ENCODE measurements at places on chromosomes 4 and X.

DNA sequence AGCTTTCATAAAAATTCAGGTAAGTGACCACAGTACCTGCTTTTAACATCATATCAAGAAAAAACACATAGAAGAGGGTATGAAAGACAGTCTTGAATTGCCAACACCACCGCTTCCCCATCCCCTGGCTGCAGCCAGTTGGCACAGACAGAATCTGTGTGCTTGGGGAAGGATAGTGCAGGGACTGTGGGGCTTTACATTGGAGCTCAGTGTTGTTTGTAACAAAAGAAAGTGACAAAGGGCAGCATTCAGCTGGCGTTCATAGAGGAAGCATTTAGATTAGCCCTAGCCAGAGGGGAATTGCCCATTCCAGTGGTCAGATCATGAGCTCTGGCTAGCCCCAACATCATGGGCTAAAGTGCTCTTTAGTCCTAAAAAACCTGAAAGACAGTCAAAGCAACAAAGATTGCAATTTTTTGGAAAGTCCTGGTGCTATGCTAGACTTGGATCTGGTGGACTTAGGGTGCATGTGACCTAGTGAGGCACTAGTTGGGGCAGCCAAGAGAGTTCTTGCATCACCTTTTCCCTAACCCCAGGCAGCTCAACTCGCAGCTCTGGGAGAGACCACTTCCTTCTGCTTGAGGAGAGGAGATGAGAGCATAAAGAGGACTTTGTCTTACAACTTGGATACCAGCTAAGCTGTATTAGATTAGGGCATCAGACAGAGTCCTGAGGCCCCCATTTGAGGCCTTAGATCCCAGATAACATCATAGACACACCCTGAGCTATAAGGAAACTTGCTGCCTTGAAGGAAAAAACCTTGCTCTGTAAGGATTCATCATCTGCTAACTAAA is 1602.4 kb upstream of the ADGRL3 start:
- DNase-seq = no peak

- no peak for DNase-seq
These were observed 325.9 kb downstream of the ANKRD50 start for GRCh38 chr4:124386648-124387047.

GRCh38 chrX:109925656-109926055 is 77.3 kb upstream of the TMEM164 start:
- no peak for DNase-seq

DNA sequence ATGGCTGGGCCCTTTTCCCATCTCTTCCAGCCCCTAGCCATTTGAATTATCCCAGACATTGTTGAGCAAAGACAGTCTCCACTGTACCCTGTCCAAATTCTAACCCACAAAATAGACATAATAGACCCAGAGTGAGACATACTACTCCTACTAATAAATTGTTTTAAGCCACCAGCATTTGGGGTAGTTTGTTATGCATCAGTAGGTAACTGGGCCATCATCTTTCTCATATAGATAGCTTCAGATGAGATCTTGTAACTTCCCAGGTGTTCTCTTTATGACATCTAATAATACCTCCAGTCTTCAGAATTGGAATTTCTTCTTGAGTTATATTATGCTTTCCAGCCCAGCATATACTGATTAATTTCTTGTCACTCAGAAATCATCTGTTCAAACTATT is 117.2 kb upstream of the OTUD4 start:
- no peak for DNase-seq

DNA sequence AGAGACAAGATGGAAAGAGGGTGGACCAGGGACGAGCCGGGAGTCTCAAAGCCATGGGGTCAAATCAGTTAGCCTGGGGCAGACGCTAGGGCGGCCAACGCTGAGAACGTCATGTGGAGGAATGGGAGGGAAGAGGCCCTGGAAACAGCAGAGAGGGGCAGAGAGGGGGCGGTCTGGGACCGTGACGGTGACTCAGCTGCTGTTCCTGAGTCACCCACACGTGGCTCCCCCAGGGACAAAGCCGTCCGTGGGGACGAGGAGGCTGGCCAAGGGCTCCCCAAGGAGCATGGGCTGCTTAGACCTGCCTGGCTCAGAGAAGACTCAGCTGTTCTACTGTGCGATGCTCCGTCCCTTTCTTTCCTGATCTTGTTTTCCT is 108.4 kb upstream of the LRPAP1 start:
- no peak for DNase-seq

GRCh38 chrX:64394059-64394873 is 986 bp downstream of the MTMR8 start:
- DNase-seq = no peak

DNA sequence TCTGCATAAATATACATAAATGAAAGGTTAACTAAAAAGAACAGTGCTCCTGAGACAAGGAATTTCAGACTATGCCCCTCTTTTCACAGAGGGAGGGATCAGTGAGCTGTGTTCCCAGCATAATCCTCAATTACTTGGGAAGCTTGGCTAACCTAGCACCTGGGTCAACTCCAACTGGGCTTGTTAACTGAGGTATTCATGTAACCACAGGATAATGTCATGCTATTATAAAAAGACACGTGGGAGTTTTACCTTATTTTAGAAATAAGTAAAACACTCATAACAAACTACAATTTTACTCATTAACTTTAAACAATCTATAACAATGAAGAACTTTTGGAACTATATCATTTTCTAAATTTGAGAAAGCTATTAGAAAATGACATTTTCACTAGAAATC is 48.6 kb downstream of the RPGR start:
- no peak for DNase-seq

- DNase-seq = no peak
These were observed 274 bp upstream of the ERVMER34-1 start for GRCh38 chr4:52751487-52751911.

- DNase-seq = no peak
These were observed 108.1 kb upstream of the SPRY1 start for GRCh38 chr4:123288309-123289025.

GRCh38 chr4:154927126-154927680 is 146.1 kb downstream of the RBM46 start:
- no peak for DNase-seq

DNA sequence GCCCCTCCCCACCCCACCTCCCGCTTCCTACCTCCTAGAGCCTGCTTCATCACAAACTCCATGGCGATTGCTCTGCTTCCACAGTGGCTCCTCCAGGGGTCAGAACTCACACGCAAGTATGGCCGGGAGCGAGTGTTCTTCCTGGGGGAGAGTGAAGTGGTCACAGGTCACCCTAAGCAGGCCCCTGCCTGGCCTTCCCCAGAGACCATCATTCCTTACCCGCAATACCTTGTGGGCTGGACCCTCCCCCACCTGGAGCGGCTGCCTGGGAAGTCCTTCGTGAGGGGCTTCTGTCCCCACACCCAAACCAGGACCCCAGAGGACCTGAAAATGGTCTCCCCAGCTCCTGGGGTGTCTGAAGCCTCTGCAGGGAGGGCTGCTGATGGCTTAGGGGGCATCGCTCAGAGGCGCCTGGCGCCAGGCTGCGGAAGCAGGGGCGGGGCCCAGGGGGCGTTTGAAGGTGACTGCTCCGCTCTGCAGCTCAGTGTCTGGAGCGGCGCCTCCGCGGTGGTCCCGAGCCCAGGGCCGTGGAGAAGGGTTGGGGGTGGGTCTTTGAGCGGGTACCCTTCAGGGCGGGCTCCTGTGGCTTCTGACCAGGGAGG is 1.4 kb downstream of the CPLX1 start:
- peak; percentile 56 for DNase-seq

GRCh38 chrX:4690521-4690920 is 977.1 kb upstream of the PRKX start:
- no peak for DNase-seq

- DNase-seq = no peak
These were observed 254.7 kb downstream of the PALLD start for GRCh38 chr4:168751263-168752225.

DNA sequence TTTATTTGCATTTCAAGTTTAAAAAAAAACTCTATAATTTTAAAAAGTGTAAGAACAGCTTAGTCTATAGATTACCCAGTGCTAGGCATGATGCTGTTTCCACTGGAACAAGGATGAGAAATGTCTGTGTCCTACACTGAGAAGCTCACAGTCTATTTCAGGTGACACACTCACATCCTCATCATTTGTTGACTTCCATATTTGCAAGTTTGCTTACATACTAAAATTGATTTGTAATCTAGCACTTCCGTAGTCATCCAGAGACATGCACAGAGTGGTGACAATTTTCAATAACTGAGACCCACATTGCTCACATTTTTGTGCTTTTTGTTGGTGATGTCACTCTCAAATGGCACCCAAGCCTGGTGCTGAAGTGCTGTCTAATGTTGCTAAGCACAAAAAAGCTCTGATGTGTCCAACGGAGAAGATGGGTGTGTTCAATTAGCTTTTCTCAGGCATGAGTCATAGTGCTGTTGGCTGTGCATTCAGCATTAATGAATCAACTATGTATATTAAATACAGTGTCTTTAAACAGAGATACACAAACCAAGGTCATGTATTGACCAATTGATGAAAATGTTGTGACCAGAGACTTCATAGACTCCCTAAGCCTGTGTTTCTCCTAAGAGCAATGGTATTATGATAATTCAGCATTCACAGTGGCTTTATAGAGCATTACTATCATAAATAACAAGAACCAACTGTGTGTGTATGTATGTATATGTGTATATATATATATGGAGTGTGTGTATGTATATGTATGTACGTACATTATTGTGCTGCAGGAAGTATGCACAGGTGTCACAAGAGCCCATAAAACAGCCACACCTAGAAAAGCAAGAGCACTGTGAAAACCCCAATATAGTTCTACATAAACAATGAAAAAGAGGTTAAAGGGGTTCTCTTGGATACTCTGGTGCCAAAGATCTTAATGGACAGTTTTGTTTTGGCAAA is 31.2 kb upstream of the VCX3B start:
- no peak for DNase-seq

DNA sequence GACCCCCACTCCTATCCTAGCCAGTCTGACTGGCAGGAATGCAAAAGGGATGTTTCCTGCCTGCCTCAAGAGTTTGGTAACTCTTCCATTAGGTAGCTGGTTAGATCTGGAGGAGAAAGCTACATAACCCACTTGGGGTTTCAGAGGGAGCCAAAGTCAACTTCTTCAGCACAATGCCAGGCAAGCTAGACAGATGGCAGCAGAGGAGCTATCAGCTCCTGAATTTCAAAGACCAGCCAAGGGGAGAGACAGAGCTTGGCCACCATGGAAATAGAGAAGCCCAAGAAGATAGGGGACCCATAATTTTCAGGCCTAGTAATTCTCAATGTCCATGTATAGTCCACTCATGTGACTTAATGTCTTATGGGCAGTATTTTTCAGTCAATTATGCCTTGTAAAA is 56.4 kb downstream of the PGRMC1 start:
- no peak for DNase-seq

- DNase-seq = peak; percentile 78
These were observed 687 bp downstream of the CDK16 start for GRCh38 chrX:47218920-47219815.

- no peak for DNase-seq
These were observed 118.7 kb downstream of the BEND2 start for GRCh38 chrX:18102006-18102405.

GRCh38 chrX:6574762-6575161 is 39.8 kb upstream of the VCX3A start:
- no peak for DNase-seq

DNA sequence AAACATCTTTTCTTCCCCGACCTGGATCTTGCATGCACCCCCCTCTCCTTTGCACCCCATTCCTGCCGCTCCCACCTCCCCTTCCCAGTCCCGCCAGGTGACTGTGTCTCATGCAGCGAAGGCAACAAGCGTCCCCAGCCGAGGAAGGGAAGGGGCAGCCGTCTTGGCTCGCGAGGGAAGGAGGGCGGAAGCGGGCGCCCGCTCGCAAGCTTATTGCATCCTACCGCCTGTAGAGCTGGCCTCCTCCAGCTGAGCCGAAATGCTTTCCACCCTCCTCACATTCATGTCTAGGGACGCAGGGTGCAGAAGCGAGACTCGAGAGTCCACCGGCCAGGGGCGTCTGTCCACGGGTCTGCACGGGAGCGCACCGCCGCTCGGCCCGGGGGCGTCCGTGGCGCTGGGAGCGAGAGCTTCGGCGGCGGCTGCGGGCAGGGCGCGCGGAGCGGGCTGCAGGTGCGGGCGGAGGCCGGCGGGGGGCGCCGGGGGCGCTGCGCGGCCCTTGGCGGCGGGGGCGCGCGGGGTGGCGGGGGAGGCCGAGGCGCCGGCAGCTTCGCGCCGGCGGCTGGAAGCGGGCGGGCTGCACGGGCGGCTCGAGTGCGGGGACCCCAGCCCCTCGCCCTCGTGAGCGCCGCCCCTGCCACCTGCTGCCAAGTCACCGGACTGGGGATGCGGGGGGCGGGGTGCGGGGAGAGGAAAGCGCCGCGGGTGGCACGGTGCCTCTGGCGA is at the start of gene KCNIP4:
TSS of gene KCNIP4 (minus strand) at position 426 of the 726 bp plus-strand sequence.
- no peak for DNase-seq

GRCh38 chr4:41504167-41504818 is 33.7 kb upstream of the LIMCH1 start:
- DNase-seq = no peak

- DNase-seq = no peak
These were observed 232.6 kb downstream of the CBR4 start for GRCh38 chr4:168777277-168777965.
